ENCODE measurements at places on chromosomes 1 and 21.

- DNase-seq: no peak
Measured at GRCh38 chr1:43565600-43566360, 35.1 kb downstream of the PTPRF start.

- DNase-seq: peak; percentile 61
Measured at GRCh38 chr1:211579440-211580302, 710 bp upstream of the SLC30A1 start.

GRCh38 chr21:39134288-39134810 lies 48.9 kb downstream of the PSMG1 start:
- no peak for DNase-seq

- no peak for DNase-seq
Measured at GRCh38 chr1:197180252-197180878, 33.9 kb upstream of the ASPM start.

GRCh38 chr1:16151196-16151994 lies 4.5 kb downstream of the EPHA2 start:
- DNase-seq: no peak

DNA sequence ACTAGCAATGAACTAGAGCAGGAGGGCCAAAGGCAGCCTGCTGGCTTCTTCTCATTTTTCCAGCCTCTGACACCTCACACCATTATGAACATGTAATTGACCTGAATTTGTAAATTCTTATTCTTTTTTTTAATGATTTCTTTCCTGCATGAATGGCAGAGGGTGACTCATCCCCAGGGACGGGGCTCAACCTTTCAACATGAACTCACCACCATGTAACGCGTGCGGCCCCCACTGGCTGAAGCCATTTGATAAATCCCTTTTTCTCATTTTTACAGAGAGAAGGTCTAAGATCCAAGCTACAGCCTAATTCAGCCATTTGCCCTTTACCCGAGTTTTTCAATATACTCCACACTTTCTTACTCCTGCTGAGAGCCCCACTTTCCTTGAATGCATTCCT lies 9.3 kb upstream of the ETS2 start:
- no peak for DNase-seq

DNA sequence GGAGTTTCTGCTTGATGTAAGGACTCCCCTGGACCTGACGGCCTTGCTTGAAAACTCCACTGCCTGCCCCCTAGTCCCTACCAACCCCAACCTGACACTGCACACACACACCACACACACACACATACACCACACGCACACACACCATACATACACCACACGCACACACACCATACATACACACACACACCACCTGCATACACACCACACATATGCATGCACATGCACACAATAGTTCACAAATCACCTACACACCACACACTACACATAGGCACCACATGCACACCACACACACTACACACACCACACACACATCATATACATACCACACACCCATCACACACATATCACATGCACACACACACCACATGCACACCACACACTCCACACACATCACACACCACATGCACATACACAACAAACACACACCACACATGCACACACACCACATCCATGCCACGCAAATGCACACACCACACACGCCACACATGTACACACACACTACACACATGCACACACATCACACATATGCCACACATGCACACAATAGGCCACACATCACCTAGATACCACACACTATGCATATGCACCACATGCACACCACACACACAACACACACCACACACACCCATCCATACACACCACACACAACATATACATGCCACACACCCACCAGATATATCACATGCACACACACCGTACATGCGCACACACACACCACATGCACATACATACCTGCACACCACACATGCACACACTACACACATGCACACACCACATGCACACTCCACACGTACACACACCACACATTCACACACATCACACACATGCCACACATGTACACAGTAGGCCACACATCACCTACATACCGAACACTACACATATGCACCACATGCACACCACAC lies 3.7 kb downstream of the CASQ1 start:
- no peak for DNase-seq

GRCh38 chr1:200887772-200888348 lies 6.8 kb upstream of the INAVA start:
- DNase-seq: no peak

- DNase-seq: no peak
Measured at GRCh38 chr1:18470671-18471355, 9.9 kb upstream of the KLHDC7A start.

DNA sequence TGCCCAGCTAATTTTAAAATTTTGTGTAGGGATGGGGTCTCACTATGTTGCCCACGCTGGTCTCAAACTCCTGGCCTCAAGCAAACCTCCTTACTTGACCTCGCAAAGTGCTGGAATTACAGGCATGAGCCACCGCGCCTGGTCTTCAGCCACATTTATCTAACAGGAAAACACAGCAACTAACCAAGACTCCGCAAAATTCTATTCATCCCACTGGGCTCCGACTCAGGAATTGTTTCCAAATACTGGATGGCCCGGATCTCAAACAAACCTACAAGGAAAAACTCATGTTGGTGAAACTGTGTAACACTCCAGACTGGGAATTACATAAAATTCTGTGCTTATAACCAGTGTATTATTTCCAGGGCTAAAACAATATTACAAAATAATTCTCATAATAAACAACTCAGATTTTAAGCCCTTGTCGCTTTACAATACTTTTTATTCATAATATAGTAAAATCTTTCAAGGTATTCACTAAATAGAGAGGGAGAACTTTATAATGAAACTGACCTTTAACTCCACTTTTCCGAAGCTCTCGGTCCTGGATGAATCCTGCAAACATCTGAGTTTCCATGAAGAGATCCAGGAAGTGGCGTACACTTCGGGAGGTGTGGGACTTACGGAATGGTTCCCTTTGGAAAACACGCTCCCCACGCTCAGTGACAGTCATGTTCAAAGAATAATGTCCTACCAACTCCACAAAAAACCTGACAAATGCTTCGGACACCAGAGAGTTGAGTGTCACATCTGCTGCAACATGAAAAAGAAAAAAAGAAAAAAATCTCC lies 6.0 kb upstream of the BCAS2 start:
- no peak for DNase-seq

- DNase-seq: no peak
Measured at GRCh38 chr1:1273209-1273511, 494 bp downstream of the UBE2J2 start.

DNA sequence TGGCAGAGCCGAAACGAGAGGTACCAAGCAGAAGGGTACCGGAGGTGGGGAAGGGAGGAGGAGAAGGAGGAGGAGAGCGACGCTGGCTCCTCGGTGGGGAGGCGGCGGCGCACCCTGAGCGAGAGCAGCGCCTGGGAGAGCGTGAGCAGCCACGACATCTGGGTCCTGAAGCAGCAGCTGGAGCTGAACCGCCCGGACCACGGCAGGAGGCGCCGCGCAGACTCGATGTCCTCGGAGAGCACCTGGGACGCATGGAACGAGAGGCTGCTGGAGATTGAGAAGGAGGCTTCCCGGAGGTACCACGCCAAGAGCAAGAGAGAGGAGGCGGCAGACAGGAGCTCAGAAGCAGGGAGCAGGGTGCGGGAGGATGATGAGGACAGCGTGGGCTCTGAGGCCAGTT lies 32.4 kb downstream of the STYXL2 start:
- no peak for DNase-seq
